Endothelial cell of umbilical vein (primary cell): ENCODE measurements at places on chromosomes 12 and 14. TPM values are rescaled to one million over a fixed set of nuclear protein-coding genes. Genes with fewer than 3 reads are reported as not detected.

TMEM263 gene
- 68.8 and 72.5 TPM in 2 replicates for total RNA-seq

TROAP gene
- 62.4 and 68.6 TPM in 2 replicates for total RNA-seq

ACOT4 gene
- 0.53 and 0.69 TPM in 2 replicates for total RNA-seq

ESR2 gene
- 0.58 TPM in 1 of 2 replicates, not detected in the other for total RNA-seq

- no peak for DNase-seq
- H3K4me3 ChIP-seq: no peak overlapping the region
- H3K4me1 ChIP-seq: no peaks in the 10 kb centered on the region
- no peaks in the 10 kb centered on the region for H3K27me3 ChIP-seq
- H3K36me3 ChIP-seq: no peaks in the 10 kb centered on the region
Measured at GRCh38 chr12:131027876-131028586, 74.3 kb downstream of the ADGRD1 start.
